ENCODE measurements at places on chromosomes 1 and 21.

DNA sequence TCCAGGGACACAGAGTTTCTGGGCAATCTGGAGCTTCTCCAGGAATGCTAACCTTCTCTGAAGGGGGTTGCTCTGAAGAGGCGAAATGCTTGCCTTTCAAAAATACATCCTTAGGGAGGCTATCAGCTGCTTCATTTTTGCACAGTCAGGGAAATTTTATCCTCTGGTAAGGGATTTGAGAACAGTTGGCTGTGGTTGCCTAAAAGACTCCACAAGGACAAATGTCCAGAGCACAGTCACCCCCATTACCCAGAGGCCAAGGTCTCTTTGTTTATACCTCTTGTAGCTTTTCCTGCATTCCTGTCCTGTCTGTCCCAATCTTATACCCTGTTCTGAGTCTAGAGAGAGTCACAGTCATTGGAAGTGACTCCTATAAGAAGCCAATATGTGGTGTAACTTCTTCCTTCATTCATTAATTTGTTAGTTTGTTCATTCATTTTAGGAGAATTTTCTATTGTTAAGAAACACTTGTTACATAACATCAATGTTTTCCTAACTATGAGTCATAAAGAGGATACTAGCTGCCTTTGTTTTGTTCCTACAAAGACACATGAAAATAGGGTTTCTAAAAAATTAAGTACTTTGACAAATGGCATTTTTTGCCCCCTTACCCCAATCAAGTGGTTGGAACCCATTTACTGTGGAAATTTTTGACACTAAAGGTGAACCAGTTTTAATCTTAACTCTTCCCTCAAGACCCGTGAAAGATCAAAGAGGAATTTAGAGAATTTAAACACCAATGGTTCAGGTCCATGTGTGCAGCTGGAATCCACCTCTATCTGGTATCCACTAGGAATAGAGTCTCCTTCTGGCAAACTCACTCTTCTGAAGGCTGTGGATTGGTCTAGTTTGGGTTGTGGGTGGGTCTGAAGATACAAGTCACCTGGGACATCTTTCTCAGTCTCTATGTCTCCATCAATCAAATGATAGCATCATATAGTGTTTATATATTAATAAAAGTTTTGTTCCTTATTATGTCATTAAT lies 47.1 kb downstream of the GPR88 start:
- DNase-seq = no peak

GRCh38 chr21:45236481-45236880 lies 51.2 kb downstream of the POFUT2 start:
- DNase-seq = no peak

DNA sequence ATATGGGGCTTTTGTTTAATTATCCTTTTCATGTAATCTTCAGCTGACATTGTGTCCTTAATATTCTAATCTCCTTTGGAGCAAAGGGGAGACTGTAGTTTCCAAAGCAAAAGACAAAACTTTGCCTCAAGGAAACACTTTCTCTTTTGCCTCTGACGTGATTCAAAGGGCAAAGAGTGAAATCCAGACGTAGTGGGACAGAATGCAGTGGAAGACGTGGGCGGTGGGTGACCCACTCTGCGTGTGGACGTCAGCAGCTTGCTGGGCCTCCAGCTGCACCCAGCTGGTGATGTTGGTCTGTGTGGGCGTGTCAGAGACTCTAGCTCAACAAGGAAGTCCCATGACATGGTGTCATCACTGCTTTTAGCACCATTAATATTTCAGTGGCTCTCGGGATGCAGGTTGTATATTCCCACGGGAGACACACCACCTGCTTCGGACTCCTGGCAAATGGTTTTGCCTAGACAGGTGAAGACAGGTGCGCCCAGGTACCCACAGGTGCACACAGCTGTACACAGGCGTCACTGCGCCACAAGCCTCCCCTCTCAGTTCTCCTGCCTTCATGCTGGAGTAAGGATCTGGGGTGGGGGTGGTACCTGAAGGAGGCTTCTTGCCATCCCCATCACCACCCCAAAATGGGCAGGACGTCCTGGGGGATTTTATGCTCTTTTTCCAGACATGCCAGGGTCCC lies 292.1 kb upstream of the VAMP3 start:
- DNase-seq = no peak

DNA sequence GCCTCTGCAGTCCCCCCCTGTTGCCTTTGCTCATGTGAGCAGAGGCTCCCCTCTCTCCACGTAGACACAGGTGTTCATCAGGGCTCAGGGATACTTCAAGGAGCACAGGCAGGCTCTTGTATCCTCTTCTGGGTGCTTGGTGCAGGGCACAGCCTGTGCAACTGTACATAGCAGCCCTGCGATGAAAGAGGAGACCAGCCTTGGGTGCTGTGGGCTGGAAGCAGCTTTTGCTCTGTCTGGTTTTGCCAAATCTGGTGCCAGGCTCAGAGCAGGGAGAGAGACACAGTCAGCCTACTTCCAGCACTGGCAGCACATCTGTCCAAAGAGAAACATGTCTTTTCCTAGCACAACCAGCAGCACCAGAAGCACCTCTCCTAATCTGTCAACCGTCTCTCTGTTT lies 132.1 kb downstream of the ETS2 start:
- no peak for DNase-seq
